ENCODE measurements at places on chromosomes 3 and 15. TPM values are rescaled to one million over a fixed set of nuclear protein-coding genes. Genes with fewer than 3 reads are reported as not detected.

CCDC39 gene
- total RNA-seq: not detected

TFG gene
- 157 TPM for total RNA-seq

SNURF gene
- total RNA-seq: 8.4 TPM

GADL1 gene
- total RNA-seq: not detected

IQCF2 gene
- total RNA-seq: not detected

Measured in A549 treated with ZK216348 at 1 μM for 4 hours (cell line).